ENCODE measurements at places on chromosomes 2 and 18.

DNA sequence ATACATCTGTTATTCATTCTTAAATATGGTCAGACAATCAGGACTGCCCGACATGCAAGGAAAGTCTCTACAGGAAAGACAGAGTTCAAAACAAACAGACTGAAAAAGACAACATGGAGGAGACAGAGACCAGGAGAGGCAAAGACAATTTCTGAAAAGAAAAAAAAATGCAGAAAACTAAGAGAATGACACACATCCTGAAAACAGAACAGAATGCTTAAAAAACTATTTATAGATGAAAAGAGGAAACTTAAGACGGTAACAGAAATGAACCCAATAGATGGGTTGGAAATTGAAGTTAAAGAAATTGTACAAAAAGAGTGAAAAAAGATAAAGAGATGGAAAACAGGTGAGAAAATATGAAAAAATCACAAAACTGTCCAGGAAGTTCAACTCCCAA is 95.7 kb downstream of the BCL2 start:
- DNase-seq, result no peak

GRCh38 chr2:15159751-15160177 is 401.4 kb downstream of the NBAS start:
- DNase-seq, result no peak

DNA sequence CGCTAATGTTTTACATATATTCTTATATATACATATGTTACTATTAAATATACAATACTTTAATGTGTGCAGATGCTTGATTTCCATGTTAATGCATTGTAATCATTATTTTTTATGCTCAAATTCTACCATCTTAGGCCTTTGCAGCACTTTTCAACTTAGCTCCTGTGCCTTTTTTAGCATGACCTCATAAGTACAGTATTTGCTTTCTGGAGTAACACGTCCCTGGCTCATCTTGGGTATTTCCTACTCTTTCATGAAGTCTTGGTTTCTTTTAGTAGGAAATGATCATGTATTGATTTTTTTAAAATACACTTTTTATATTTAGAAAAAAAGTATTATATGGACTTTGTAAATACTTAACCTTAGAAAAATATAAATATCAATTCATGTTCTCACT is 36.5 kb downstream of the CAB39 start:
- no peak for DNase-seq

- DNase-seq, result no peak
These were observed 37.5 kb downstream of the MAP4K3 start for GRCh38 chr2:39399570-39399969.

DNA sequence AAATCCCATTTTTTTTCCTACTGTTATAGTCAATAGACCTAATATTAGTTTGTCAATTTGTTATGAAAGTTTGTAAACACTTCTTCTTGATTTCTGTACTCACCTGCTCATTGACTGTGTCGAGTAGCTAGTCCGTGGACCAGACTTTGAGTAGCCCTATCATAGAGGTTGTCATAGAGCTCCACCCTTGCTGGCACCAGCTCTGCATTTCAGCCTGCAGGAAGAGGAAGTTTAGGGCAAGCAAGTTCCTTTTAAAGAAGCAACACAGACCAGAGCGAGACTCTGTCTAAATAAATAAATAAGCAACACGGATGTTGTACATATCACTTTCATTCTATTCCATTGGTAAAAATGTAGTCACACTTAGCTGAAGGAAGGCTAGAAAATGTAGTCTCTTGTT is 74.0 kb downstream of the MCFD2 start:
- no peak for DNase-seq

DNA sequence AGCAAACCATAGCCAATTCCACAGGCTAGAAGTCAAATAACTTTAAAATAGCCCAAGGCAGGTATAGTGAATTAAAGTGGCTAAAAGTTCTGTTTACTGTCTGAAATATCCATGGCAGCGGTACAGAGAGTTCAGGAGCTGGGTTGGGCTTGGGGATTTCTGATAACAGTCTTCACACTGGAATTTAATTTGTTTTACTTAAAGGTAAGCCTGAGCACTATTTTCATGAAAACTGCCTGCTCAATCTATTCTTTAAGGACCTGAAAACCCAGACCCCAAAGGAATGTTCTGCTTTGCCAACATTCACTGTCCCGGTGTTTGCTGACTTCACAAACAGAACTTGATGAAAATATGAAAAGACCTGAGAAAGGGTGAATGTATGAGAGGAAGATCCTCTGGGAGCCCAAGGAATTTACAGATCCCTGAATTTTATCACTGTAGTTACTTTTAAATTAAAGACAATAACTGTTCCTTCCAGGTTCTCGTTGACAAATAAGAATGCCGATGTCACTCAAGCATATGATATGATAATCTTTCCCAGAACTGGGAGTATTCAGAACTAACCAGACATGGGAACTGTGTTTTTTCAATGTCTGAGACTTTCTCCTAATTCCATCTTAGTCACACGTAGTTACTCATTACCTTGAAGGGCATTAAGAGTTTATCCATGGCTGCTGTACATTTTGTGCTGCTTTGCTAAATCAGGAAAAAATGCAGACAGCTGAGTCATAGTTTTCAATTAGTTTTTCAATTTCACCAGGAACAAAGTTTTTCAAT is 28.3 kb upstream of the ITGB6 start:
- no peak for DNase-seq

DNA sequence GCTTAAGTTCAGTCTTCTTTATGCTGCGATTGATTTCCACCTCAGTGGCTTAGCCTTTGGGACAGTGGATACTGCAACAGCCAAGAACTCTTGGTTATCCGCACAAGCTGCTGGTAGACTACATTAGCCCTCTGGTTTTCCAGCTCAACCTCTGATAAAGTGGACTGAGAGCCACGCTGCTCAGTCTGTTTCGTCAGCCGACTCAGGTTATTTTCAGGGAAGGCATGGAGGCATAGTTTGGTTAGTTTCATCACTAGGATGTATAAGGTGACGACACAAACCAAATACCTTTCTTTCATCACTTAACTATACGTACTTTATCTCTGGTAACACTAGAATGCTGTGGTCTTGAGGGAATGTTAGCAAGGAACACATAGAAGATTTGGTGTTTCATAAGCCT is 14.2 kb downstream of the CD8A start:
- DNase-seq, result no peak

GRCh38 chr2:30514134-30514847 is 67.2 kb downstream of the LCLAT1 start:
- no peak for DNase-seq

DNA sequence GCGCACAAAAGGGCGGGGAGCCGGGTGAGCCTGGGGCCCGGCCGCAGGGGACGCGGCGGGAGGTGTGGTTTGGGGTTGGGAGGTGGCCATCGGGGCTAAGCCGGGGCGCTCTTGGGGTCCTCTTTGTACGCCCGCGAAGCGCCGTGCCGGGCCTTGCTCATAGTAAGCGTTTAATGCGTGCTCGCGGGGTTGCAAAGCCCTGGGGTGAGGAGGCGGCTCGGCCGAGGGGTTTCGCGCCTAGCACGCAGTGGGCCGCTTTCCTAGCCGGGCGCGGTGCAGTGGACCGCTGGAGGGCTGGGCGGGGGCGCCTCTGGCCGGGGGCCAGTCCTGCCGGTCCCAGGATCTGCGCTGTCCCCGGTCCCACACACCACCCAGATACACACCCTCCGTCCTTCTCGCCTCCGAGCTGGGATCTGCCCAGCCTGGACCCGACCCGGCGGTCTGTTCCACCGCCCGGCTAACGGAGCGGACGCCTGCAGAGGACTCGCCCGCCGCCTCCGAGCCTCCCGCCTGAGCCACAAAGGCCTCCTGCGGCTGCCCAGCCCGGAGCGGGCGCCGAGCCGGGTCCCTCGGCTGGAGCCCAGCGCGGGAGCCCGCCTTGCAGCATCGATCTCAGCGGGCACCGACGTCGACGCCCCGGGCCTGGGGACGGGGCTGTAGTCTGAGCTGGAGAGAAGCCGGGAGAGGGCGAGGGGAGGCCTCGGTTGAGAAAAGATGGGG is 564 bp downstream of the DPYSL5 start:
- DNase-seq, result peak; percentile 27

GRCh38 chr18:50716902-50717301 is 102.9 kb downstream of the MRO start:
- DNase-seq, result no peak

DNA sequence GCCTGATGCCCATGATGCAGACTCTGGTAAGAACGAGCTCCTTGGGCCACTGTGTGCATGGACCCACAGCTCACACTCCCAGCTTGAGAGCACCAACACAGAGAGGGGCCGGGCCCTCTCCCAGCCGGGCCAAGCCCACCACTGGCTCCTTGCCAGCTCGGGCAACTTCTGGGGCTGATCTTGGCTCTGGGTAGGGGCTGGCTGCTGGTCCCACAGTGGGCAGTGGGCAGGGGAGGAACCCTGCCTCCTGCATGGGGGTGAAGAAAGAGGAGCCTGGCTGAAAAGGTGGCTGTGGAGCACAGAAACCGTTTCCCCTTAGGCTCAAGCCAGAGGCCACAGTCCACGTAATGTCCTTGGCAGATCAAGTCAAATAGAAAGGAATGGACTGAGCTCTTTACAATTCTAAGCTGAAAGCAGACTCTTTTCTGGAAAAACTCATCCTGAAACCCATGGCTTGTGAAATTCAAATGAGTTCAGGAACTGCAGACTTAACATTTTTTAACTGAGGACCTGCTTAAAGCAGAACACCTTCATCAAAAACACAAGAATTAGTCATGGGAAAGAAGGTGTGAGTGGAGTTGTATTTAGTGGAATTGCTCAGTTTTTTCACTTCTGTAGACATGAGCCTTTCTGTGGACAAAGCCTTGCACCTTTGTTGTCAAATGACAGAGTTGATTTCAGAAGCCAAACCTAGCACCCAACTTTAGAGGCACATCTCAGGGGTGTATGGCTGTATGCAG is 104.9 kb downstream of the STPG4 start:
- DNase-seq, result no peak

DNA sequence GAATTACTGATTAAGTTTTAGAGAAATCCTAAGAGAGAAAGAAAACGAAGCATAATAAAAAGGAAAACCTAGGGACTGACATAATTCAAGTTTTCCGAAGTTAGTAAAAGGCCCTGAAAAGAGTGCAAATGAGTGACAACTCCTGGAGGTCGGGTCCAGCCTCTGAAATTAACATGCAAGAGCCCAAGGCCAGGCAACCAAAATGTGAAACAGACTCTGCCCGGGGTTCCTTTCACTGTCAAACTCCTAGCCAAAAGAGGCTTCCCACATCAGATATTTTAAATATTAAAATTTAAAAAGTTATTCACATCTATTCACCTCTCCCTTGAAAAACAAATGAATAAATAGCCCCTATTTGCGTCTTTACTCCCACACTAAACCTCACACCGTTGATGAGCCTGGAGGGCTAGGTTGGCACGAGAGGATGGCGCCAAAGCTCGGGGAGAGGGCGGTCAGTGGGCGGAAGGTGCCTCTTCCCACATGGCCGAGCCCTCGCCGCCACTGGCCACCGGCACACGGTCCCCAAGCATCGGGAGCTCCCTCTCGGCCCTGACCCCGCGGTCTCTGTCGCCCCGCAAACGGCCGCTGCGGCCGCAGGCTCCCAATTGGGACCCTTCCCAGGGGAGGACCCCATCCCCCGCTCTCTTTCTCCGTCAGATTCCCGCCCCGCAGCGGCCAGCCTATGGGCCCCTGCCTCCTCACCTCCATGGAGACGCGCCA is 630 bp downstream of the PPM1G start:
- no peak for DNase-seq

GRCh38 chr2:3142210-3142609 is 235.4 kb downstream of the EIPR1 start:
- no peak for DNase-seq

GRCh38 chr2:236641051-236641726 is 71.6 kb downstream of the ACKR3 start:
- DNase-seq, result peak; percentile 28

DNA sequence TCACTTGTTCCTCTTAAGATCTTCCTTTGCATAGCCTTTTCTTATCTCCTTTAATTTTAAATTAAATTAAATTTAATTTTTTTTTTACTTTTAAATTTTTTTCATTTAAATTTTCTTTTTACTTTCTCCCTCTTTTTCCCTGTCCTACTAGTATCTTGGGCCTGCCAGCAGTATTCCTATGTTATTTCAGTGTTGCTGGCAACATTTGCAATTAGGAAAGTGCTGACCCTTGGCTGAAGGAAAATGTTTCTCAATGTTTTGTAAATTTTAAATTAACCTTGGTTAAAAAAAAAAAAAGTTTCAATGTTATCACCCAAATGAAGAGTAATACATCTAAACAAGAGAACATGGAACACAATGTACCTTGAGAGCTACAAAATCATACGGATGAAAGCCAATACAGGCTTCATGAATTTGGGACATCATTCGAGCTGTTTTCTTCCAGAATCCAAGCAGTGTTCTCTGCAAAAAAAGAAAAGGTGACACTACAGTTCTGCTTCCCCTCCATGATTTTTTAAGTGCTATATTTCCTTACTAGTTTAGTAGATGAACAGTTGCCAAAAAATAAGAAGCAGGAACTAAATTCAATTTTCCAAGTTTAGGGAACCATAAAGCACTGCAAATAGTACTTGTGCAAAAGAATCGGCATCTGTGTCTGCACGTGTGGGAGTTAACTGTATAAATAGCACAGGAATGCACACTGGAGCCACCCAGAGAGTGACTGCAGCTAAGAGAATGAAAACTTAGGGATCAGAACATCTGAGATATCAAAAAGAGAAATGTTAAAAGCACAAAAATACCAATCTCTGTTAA is 55.8 kb downstream of the ICA1L start:
- DNase-seq, result no peak

GRCh38 chr2:235661167-235661937 is 167.5 kb downstream of the AGAP1 start:
- DNase-seq, result peak; percentile 35

DNA sequence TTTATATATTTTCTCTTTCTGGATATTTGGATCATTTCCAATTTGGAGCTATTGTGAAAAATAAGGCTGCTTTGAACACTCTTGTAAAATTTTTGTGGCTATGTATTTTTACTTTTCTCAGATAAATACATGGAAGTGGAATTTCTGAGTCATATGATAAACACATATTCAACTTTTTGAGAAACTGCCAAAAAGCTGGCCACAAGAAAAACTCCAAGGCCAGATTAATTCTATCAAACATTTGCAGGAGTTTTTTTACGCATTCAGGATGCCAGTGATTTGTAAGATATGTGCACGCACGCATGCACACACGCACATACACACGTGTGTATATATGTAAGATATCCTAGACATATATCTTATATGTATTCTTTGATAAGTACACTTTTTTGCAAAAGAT is 477.5 kb upstream of the SPHKAP start:
- DNase-seq, result no peak

- DNase-seq, result no peak
These were observed 102.3 kb downstream of the BOD1L2 start for GRCh38 chr18:57249179-57249578.

DNA sequence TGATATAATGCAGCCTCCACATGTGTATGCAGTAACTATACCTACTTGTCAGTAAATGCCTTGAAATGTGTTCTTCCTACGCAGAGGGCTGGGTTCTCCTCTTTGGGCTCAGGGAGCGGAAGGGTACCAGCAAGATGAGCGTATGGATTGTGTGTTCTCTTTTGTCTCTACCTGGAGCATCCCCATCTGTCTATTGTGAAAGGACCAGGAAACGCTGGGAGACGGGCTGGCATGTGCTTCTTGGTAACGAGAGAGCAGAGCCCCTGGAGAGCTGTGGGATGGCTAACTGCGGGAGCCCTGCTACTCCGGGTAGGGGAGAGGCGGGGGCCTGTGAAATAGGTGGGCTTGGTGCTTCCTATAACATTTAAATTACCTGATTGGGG is 80.9 kb downstream of the BCL2 start:
- no peak for DNase-seq

Measured in femur (tissue), 1 donor.